ENCODE measurements at places on chromosomes 1 and 21.

DNA sequence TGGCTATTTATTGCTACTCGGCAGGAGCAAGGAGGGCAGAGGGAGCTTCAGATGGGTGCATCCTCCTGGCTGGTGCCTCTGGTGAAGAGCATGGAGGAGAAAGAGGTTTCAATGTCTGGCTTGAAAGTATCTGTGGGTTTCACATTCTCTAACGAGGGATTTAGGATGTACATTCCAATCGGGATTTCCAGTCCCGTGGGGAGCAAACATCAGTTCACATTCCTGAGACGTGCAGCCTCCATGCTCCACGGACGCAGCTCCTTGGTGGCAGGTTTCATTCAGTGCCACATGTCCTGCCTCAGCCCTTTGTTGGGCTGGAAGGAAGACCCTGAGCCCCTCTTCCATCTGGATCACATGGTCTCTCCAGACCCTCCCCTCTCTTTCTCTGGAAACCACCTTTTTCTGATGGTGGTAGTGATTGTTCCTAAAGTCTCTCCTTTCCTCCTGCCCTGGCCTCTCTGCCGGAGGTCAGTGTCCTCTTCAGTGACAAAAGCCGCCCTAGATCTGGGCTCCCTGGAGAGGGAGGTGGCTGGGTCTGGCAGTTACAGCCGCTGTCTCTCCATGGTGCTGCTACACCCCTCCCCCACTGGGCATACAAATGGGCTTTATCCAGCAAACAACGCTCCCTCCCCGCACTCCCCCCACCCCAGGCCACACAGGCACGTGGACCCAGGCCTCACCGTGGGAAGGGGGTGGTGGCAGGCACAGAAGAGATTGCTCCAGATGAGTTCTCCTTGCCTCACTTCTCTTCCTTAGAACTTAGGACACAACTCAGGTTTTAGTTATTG is 826 bp upstream of the CA14 start:
- DNase-seq: peak; percentile 30

DNA sequence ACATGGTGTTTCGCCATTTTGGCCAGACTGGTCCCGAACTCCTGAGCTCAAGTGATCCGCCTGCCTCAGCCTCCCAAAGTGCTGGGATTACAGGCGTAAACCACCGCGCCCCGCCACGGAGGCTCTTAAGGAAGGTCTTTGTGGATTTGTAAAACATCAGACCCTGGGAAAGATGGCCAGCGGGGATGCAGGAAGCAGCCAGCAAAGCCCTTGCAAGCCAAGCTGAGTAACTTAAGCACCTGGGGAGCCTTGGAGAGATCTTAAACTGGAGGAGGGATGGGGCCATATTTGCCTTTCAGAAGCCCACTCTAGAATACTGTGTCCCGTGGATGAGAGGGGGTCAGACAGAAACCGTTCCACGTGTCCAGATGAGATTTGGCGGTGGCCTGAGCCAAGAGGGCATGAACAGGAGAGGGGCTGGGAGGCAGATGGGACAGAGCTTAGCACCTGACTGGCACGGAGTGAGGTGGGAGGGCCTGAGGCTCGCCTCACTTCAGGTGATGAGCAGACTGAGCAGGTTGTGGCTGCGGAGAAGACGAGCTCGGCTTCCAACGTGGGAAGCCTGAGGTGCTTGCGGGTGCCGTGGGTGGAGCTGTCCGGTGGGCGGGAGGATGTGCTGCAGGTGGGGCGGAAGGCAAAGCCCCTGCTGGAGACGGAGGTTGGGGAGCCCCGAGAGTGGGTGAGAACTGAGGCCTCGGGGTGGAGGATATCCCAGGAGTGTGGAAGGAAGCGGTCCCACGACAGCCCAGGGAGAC is 11.7 kb downstream of the C1orf216 start:
- no peak for DNase-seq

DNA sequence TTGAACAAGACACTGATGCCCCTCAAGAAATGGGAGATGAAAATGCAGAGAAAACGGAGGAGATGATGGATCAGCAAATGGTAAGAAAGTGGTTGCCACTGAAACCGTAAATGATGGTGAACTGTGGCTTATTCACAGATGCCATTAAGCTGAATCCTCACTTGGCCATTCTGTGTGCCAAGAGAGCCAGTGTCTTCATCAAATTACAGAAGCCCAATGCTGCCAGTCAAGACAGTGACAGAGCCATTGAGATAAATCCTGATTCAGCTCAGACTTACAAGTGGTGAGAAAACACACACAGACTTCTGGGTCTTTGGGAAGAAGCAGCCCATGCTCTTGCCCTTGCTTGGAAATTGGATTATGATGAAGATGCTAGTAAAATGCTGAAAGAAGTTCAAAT is 52.5 kb downstream of the NBPF6 start:
- DNase-seq: no peak

DNA sequence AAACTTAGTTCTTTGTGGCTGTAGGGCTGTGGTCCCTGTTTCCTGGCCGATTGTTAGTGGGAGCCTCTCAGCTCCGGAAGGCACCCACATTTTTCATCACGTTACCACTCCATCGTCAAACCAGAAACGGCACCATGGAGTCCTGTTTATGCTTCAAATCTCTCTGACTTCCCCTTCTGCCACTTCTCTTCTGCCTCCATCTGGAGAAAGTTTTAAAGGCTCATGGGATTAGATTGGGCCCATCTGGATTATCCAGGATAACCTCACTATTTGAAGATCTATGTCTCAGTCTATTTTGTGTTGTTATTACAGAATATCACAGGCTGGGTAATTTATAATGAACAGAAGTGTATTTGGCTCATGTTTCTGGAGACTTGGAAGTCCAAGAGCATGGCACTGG is 19.3 kb upstream of the IL22RA1 start:
- no peak for DNase-seq

DNA sequence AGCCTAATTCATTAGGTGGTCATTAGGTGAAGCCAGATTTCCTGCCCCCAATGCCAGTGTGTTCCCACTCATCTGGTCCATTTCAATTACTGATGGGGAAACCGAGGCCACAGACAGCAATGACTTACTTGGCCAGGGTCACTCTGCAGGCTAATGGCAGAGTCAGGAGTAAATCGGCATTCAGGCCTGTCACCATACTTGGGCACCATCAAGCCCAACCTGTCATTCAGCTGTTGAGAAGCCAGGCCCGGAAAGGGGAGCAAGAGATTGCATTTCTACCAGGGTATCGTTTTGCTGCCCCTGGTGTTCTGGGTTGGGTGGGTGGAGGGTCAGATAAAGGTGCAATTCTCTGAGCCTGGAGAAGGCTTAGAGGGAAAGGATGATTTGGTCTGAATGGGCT is 8.0 kb upstream of the TMEM61 start:
- DNase-seq: no peak

DNA sequence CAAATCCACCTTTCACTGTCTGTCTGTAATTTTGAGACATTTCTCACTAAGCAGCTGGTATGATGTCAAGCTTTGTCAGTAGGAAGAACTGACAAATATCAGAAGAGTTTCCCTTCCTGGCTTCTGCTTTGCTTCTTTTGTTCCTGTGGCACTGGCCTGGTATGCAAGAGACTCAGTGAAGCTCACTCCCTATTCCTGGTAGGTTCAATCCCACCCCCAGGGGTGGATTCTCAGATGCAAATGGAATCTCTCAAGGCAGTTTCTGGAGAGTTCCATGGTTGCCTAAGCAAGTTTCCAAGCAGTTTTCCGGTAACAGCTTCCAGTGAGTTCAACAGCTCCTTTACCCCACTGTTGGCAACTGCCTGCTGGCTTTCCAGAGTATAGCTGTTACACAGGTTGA is 683.4 kb downstream of the PTPRC start:
- no peak for DNase-seq

DNA sequence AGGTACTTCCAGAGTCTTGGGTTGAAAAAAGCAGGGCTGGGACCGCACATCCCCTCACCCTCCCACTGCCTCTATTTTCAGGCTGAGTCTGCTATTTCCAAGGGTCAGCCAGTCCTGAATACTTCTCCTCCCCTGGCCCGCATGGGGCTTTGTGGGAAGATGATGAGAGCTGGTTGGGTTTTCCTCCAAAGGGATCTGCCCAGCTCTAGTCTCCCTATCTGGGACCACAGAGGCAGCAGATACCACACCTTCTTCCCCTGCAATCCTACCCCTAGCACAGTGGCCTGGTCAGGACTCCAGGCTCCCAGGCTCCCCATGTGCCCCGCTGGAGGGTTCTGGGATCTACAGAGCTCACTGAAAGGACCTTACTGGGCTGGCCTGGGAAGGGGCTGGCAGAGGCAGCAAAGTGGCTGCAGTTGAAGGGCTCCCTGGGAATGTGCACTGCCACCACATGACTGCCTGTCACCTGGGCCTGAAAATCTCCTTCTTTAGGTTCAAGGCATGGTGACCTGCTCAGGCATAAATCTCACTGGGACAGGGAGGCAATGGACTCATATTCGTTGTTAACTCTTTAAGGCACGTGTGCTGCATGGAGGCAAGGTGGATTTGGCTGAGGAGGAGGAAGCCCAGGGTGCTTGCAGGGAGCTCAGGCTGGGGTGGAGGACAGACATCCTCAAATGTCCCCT is 13.1 kb downstream of the CACNA1S start:
- no peak for DNase-seq

DNA sequence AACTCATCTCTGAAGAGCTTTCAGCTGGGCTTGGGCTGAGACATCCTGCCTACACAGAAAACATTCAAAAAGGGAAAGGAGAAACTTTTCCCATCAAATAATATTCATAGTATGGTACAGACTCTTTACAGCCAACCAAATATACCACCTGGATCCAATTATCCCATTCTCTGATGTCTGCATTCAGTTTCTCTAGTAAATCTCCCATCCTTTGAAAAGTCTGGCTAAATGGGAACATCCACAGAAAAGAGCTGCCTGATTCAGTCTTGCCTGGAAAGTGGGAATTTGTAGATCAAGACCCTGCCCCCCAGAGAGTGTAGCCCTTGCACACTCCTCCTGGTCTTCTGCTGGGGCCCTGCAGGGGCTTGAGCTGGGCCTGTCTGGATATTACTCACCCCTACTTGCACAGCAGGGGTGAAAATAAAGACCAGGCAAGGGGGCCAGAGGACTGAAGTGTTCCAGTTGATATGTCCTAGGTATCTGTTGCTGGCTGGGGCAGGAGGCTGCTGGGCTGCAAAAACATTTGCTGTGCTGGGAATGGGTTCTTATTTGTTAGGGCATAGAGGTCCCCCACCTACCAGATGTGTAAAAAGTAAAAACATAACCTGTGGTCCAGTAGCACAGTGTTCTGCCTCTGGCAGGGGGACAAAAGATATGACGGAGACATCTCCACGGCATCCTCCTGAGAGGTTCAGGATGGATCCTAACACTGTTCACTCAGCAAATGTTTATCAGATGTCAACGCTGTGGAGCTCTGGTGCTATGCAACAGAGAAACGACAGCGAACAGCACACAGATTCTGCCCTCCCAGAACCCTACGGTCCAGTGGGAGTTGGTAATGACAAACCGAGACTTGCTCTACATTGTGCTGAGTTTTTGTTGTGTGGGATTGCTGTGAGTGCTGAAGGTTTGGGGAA is 140.3 kb downstream of the PLXNA2 start:
- no peak for DNase-seq

- DNase-seq: no peak
Observed at GRCh38 chr1:245588116-245588639, 433.4 kb downstream of the KIF26B start.

DNA sequence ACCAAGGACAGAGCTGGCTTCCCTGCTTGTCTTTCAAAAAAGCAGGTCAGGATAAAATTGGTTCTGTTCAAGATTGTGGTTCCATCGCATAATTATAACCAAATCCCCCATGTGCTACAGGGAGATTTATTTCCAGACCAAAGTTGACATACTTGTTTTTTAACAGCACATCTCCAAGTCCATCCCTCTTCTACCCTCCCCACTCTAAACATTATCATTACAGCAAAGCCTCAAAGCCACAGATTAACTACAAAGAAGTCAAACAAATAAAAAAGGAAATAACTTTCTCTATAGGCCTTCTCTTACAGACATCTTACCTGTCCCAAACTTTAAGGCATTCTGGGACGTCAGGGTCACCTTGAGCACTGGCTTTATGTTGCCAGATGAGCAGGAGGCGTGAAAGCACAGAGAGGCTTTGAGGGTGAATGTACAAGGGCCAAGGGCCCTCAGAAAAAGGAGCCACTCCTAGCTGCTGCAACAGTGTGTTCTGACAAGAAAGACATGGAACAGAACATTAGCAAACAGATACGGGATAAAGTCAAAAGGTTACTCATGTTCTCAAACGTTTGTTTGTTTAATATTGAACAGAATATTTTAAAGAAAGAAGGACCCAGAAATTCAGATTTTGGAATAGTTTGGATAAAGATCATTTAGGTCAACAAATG is 31.2 kb downstream of the UBR4 start:
- DNase-seq: no peak

DNA sequence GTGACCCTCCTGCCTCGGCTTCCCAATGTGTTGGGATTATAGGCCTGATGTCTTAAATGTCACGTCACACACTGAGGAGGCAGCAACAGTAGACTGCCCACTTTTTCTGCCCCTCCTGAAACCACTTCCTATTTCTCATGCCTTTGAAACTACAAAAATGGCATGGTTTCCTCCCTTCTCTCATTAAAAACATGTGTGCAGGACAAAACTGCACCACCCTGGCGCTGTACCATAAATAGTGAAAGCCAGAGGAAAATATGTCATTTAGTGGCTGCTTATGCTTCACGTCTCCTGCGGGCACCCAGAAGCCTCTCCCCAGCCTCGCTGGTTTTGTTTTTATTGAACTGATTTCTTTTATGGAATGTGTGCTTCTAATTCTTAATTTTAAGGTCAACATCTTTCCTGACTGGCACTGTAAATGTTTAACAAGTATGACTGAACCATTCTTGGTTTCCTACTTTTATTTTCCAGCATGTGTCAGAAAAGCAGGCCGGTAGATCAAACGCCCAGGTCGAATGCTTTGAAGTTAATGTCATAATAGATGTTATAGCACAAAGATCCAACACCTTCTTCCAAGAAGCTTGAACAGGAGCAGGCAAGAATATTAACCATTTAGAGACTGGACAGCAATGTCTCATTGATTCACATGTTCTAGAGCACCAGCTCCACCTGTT is 59.6 kb upstream of the C1orf87 start:
- no peak for DNase-seq

DNA sequence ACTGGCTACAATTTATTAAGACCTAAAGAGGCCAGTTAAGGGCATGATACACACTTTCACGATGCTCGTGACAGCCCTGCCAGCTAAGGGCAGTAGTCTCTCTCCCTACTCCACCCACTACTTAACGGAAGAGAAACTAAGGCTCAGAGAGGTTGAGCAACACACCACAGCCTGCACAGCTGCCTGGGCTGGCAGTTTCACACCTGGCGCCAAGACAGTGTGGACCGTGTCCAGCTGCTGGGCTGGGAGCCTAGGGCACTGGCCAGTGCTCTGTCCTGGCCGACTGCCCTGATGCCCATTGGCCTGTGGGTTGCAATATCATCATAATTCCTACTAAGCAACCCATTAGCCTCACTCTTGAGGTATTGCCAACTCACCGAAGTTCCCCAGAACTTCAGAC is 27.6 kb downstream of the TENT5C start:
- DNase-seq: no peak

DNA sequence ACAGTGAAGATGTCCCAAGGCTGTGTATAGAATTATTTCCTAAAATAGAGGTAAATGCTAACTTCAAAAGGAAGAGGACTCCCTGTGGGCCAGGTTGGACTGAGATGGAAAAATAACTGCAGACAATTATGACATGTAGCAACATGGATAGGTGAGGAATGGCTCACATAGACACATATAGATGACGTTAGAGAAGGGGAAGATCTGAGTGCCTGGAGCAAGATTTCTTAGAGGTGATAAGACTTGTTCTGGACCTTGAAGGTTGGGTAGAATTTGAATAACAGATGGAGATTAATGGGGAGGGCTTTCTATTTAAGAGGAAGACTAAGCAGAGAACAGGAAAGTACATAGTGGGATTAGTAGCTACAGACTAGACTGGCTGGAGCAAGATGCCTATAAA is 76.9 kb downstream of the C1orf21 start:
- DNase-seq: no peak

GRCh38 chr1:98177751-98178150 is 256.9 kb upstream of the DPYD start:
- DNase-seq: no peak

All from caudate nucleus (tissue), 63 donors.